Stimulated activated CD8-positive, alpha-beta memory T cell treated with anti-CD3 and anti-CD28 coated beads, Interleukin-4, amount 100 ng/mL, for 1 hour (primary cell): ENCODE measurements at places on chromosomes 5 and 9.

GRCh38 chr5:107401470-107402122, 269.1 kb downstream of the EFNA5 start:
- no peak for DNase-seq

DNA sequence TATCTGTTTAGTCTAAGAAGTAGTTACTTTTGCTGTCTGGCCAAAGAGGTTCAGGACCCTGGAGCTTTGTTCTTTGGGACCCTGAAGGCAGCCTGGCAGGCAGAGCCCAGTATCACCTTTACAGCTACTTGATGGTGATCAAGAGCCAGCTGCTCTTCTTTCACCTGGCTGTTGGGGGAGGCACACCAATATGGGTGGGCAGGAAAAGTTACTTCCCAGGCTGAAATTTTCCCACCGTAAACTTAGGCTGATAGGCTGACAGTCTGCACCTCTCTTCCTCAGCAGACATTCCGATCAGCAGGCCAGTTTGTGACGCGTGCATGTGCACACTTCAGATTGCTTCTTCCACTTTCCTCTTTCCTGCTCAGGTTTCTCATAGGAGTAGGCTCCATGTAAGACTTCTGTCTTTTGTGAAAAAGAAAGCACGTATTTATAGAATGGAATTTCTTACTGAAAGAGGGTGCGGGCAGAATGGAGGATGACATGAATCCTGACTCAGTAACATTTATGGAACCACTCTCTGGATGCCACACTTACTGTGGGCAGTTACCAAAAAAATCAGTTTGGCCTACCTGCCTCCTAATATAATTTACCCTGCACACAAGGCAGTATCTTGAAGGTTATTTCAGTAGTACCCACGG, 223.9 kb upstream of the DMRT1 start:
- DNase-seq = no peak

DNA sequence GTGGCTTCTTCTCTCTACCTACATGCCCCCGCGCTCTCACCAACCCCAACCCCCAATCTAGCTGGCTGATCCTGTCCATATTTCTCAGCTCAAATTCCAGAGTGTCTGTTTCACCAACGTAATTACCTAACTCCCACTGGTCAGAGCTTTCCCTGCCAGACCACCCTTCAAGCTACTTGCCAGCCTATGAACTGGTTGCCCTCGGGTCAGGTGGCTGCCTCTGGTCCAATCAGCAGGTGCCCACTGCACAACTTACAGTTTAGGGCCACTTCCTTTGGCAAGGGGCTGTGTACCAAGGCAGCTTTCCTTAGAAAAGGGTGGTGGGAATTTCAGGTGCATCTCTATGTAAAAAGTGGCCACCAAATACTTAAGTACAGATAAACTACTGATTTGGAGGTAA, 92.2 kb upstream of the SLC30A5 start:
- DNase-seq = no peak

DNA sequence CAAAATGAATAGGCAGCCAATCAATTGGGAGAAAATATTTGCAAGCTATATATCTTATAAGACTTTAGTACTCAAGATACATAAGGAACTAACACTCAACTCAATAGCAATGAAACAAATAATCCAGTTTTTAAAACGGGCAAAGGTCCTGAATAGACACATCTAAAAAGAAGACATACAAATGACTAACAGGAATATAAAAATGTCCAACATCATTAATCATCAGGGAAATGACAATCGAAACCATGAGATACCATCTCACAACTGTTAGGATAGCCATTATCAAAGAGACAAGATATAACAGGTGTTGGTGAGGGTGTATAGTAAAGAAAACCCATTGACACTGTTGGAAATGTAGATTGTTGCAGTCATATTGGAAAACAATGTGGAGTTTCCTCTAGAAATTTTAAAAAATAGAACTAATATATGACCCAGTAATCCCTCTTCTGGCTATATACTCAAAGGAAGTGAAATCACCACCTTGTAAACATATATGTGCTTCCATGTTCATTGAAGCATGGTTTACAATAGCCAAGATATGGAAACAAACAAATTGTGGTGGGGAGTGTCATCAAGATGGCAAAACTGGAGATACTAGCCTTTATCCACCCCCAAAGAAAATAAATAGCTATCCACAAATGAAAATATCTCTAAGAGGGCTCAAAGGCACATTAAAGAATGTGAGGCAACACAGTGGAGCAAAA, 13.9 kb upstream of the BTNL3 start:
- no peak for DNase-seq

GRCh38 chr5:148393390-148393741, 9.6 kb downstream of the FBXO38 start:
- no peak for DNase-seq
